ENCODE measurements at places on chromosomes 7 and 10. TPM values are rescaled to one million over a fixed set of nuclear protein-coding genes. Genes with fewer than 3 reads are reported as not detected.
A peak's percentile ranks its signal among the peaks of the same experiment; 100 is the strongest.

GRCh38 chr10:114635101-114635500 is 23.0 kb downstream of the ABLIM1 start:
- DNase-seq, result no peak

DNA sequence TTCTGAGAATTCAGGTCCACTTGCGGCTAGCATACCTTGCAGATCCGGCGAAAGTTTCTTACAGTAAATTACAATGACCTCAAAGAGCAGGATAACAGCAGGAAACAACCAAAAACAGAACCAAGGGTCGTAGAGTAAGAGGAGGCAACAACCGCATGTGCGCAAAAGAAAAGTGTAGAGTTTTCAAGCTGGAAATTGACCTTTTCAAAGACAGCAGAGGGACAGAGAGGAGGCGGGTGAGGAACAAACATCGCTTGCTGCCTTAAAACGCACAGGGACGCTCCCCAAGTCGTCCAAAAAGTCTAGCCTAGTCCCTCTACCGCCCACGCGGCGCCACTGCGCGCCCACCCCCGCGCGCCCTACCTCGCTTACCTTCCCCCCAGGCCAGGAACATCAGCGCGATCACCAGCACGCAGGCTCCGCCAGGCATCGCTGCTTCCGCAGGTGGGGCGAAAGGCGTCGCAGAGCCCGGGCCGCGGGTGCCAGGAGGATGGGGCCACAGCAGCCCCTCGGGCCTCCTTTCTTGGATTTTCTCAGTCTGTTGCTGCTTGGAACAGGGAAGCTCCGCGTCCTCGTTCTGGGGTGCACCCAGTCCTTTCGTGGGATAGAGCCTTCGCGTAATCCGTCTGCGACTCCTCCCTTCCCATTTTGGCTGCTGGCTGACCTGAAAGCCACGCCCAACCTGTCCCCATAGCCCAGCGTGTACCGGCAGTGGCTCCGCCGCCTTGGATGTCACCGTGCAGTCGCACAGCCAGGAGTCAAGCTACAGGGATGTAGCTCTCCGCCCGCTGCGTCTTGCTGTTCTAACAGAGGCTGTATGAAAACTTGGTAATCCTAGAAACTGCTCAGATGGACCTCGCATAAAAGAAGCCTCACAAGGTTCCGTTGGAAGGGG is at the start of gene VWDE:
Gene VWDE, minus strand, starts transcription at position 579 of the 895 bp plus-strand sequence. Its CDS starts 149 bp downstream, at position 430.
- no peak for DNase-seq

- DNase-seq, result peak; percentile 25
These were observed 980 bp downstream of the FHIP2A start for GRCh38 chr10:114822444-114823076.

GRCh38 chr7:150311711-150312110 is 11.4 kb upstream of the LRRC61 start:
- DNase-seq, result peak; percentile 5

Gene CABCOCO1
- 0.18 TPM for total RNA-seq

GRCh38 chr10:129193148-129193547 is 273.9 kb upstream of the MGMT start:
- no peak for DNase-seq

DNA sequence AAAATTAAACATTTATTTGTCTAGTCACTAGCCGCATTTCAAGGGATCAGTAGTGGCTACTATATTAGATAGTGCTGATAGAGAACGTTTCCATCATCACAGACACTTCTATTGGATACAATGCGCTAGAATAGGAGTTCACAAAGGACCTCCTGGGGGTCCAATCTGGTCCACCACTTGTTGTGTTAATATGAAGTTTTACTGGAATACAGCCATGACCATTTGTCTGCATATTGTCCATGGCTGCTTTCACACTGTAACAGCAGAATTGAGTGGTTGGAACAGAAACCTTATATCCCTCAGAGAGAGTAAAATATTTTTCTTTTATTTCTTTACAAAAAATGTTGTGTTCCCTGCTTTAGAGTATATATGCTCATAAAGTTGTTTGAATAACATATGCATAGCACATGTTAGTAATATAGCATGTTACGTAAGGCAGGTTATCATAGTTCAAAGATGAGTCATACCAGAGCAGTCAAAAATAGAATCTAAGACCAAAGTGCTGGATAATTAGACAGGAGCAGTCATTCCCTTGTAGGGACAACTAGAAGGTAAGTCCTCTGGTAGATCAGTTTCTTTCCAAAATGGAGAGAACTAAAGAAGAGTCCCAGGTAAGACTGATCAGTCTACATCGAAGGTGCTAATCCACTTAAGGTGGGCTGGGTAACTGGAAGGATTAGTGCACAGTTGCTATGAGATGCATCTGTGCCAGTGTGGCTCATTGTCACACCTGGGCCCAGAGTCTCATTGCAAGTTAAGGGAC is 14.9 kb downstream of the BZW2 start:
- DNase-seq, result peak; percentile 56

GRCh38 chr10:127064474-127064873 is 131.9 kb downstream of the INSYN2A start:
- DNase-seq, result no peak

DNA sequence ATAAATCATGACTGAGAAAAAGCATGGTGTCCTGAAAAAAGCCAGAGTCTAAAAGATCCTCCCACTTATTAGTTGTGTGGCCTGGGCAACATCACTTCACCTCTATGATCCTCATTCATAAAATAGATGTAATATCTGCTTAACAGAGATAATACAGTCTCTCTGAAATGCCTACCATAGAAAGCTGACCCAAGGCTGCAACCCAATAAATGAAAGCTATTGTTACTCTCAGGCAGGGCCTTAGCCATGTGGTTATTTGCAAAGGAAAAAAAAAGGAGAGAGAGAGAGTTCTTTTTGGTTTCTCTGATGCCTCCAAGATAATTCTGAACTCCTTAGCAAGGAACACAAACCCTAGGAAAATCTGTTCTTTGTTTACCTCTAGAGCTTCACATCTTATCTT is 7.9 kb downstream of the FAM13C start:
- DNase-seq, result no peak

GRCh38 chr10:111087331-111087756 is 10.5 kb downstream of the ADRA2A start:
- DNase-seq, result no peak

- DNase-seq, result no peak
These were observed 467.0 kb upstream of the PODXL start for GRCh38 chr7:132023466-132023865.

DNA sequence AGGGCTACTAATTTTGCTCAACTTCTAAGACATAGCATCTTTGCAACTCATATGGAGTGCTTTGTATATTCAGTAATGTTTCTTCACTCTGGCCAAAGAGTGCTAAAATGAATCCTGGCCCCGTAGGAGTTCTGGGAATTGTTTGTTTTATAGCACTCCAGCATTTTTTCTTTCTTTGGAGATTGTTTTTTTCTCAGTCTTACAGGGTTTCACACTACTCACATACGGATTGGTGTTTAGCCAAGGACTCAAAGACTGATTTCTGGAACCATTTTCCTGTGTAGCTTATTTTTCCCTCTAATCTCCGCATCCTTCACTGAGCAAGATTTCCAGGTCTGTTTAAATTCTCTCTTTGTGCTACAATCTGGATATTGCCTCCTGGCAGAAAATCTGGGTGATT is 6.4 kb downstream of the TAS2R41 start:
- DNase-seq, result no peak

GRCh38 chr10:16853201-16853600 is 36.0 kb upstream of the RSU1 start:
- DNase-seq, result peak; percentile 59

Gene CPEB3
- 1.0 TPM for total RNA-seq

- no peak for DNase-seq
These were observed 94.0 kb downstream of the TBXAS1 start for GRCh38 chr7:139923090-139923489.

DNA sequence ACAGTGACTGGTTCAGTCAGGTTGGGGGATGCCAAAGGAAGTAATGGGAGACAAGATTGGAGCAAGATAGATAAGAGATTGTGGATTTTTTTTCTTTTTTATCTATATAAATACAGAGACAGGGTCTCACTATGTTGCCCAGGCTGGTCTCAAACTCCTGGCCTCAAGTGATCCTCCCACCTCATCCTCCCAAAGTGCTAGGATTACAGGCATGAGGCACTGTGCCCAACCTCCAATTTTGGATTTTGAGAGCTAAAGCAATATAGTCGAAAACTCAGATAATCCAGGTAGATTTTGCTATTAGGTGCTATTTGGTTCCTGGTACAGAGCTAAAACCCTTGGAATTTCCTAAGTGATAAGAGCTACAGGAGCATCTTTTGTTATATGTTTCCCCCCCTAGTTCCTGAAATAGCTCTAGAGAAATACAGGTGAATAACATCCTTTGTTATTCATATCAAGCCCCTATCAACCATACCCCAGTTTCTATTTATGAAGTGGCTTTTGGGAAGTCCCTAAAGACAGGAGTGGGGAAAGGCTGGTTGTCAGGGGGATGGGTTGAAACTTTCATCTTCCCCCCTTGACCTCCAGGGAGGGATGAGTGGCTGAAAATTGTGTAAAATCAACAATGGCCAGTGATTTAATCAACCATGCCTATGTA is 151.2 kb downstream of the CFTR start:
- no peak for DNase-seq

GRCh38 chr10:110151467-110151866 is 55.9 kb upstream of the MXI1 start:
- no peak for DNase-seq

DNA sequence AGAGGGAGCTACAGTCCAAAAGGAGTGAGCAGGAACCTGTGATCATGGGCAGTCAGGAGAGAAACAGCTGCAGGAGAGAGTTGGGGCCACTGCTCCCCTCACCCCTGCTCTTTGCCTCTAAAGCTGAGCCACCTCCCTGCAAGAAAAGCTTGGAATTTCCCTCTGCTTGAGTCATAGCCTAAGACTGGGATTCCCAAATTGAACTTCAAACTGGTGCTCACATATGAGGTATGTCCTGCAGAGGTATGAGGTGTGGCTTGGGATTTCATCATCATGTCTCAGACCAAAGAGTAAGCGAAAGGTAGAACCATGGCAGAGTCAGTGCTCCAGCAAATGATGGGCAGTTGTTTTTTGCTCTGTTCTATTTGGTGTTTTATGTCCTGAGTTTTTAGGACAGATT is 237.1 kb upstream of the NRP1 start:
- no peak for DNase-seq

Gene PAXIP1
- total RNA-seq, result 6.7 TPM

GRCh38 chr7:112982441-112983063 is 104.1 kb downstream of the GPR85 start:
- no peak for DNase-seq

- peak; percentile 50 for DNase-seq
These were observed 28.0 kb upstream of the TNS3 start for GRCh38 chr7:47609803-47610452.

Gene FAM241B
- total RNA-seq, result not detected

GRCh38 chr10:26385443-26385842 is 52.7 kb upstream of the APBB1IP start:
- no peak for DNase-seq

GRCh38 chr7:148177972-148178371 is 412.6 kb upstream of the C7orf33 start:
- DNase-seq, result no peak

DNA sequence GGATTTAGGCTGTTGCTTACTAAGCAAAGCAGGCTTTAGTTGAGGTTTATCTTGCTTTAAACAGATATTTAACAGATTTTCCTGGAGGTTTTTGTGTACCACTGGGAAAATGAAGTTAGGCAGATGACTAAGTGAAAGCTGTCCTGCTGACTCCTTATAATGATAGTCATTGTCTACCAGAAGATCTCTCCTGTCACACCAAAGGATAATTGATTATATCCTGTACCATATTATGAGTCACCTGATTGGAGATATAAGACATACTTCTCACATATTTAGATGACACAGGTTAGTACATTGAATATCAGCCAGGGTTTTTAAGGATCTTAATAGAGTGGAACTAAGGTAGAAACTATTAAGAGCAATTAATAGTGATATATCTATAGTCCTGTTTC is 68.4 kb downstream of the PTEN start:
- peak; percentile 56 for DNase-seq

DNA sequence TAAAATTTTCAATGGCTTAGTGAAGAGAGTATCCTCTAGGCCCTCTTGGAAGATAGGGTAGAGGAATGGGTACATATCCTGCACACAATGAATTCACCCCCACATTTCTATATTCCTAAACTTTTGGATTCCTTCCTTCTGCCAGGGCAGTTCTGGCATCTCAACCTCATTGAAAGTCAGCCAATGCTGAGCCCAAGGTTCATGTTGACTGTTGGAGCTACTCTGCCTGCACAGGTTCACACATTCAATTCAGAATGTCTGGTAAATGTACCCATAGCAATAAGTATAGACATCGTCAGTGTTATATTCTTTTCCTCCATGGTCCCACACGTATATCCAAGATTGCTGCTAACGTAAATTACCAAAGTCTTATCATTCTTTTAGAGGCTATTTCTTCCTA is 48.9 kb upstream of the STARD3NL start:
- no peak for DNase-seq

- no peak for DNase-seq
These were observed 627 bp upstream of the SSMEM1 start for GRCh38 chr7:130207033-130207432.

Gene SPDYE5
- not detected for total RNA-seq

- no peak for DNase-seq
These were observed 85.1 kb upstream of the FGFR2 start for GRCh38 chr10:121683366-121683765.

DNA sequence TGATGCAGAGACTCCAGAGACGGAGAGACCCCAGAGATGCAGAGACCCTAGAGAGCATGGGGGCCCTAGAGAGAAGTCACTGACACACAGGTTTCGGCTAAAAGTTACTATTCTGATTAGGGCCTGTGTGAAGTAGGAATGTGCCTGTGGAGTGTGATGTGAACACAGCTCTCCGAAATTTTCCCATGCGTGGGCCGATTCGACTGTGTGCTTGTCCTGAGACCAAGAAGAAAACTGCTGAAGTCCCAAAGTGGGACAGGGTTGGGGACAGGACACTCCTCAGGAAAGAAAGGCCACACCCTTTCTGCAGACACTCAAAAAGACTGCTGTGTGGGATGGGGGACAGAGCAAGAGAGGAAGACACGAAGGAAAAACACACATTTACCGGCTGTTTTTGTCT is 533.5 kb downstream of the PTPRN2 start:
- DNase-seq, result no peak

All from HFFc6 (cell line).